ENCODE measurements at places on chromosomes 11 and 22.

- DNase-seq: no peak
These were observed 265.2 kb downstream of the KCNA4 start for GRCh38 chr11:29751618-29752017.

GRCh38 chr11:93724089-93724488 lies 17.2 kb downstream of the TAF1D start:
- DNase-seq: no peak

DNA sequence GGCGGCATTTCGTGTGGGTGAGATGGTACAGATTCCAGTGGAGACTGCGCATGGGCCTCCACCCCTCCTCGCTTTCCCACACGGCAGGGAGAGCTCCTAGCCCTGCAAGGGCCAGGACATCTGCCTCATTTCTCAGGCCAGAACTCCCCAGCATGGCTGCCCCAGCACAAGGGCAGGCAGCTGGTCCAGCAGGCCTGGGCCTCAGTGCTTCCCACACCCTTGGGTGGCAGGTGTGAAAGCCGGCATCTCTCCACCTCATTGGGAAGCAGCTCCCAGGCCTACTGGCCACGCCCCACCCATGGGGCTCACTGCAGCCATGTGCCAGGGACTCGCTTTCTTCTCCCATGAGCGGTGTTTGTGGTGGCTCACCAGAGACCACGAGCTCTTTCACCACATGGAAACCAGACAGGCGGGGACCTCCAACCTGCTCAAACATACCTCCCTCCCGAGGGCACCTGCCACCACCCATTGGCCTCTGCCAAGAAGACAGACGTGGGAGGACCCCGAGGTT lies 79.1 kb downstream of the NAT10 start:
- no peak for DNase-seq

DNA sequence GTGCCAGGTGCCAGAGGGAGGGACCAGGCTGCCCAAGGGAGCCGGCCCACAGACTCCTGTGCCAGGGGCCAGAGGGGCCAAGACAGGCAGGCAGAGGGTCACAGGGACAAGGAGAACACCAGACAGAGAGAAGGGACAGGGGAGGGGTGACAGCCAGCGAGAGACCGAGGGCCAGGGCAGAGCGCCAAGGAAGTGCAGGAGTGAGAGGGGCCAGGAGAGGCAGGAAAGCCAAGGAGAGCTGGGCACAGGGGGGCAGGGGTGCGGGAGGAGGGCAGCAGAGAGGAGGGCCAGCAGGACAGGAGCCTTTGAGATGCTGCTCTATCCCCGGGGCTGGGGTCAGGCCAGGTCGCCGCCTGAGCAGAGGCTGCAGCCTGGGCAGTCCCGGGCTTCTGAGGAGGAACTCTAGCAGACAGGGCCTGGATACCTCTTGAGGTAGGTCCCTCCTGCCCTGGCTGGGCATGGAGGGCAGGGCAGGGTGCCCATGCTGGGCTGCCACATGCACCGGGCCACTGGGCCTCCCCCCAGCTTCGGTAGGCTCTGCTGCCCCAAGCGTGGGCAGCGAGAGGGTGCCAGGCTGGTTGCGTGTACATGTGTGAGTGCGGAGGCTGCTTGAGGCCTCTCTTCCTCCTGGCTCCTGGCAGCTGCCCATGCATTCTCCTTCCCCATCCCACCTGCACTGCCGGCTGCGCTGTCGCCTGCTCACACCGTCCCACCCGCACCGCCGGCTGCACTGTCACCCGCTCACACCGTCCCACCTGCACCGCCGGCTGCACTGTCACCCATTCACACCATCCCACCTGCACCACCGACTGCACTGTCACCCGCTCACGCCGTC lies 12.2 kb downstream of the LSP1 start:
- DNase-seq: no peak

- no peak for DNase-seq
These were observed 21.1 kb downstream of the EIF3L start for GRCh38 chr22:37870273-37870672.

GRCh38 chr11:10499452-10499851 lies 41.5 kb downstream of the RNF141 start:
- DNase-seq: peak; percentile 23

- no peak for DNase-seq
These were observed 10.5 kb downstream of the EHD1 start for GRCh38 chr11:64867748-64868462.

DNA sequence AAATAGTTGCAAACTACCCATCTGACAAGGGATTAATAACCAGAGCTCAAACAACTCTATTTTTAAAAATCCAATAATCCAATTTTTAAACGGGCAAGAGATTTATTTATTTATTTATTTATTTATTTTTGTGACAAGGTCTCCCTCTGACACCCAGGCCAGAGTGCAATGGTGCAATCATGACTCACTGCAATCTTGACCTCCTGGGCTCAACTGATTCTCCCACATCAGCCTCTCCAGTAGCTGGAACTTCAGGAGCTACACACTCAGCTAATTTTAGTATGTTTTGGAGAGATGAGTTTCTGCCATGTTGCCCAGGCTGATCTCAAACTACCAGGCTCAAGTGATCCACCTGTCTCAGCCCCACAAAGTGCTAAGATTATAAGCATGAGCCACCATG lies 267.2 kb upstream of the BLID start:
- DNase-seq: no peak

DNA sequence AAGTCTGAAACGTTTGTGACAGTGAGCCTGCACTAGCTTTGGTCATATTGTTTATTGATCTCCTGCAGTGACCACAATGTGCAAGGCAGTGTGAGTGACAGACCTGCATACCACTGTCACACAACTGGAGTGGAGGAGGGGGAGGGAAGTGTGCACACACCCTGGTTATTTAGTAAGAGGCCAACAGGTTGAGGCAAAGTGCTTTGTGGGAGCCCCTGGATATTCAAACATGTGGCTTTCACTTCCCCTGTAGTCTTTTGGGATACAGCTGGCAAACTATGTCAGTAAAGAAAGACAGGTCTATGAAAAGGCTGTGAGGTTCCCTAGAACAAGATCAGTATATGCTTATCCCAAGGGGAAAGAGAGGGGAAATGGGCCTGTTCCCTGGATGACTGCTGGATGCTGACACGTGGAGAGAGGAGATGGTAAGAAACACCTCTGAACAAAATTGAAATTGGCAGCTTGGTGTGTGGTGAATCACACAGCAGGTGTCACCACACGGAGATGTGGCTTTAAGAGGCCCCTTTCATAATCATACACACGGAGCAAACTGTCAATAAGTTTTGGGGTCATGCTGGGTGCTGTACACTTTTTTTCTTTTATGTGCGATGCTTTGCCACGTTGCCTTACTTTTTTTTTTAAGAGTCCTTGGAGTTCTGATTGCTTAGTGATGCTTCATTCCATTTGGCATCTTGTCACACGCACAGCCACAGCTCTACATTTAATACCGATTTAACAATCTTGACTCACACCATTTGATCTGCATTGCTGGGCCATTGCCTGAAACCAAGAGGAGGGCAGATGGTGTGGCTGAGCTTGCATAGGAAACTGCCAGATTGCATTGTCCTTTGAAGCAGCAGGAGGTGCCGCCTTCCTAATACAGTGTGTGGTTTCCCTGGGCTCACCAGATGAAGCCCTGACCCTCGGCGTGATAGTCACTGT lies 11.3 kb downstream of the OSBP2 start:
- peak; percentile 87 for DNase-seq

- no peak for DNase-seq
These were observed 34.2 kb upstream of the NRIP3 start for GRCh38 chr11:9037963-9038362.

DNA sequence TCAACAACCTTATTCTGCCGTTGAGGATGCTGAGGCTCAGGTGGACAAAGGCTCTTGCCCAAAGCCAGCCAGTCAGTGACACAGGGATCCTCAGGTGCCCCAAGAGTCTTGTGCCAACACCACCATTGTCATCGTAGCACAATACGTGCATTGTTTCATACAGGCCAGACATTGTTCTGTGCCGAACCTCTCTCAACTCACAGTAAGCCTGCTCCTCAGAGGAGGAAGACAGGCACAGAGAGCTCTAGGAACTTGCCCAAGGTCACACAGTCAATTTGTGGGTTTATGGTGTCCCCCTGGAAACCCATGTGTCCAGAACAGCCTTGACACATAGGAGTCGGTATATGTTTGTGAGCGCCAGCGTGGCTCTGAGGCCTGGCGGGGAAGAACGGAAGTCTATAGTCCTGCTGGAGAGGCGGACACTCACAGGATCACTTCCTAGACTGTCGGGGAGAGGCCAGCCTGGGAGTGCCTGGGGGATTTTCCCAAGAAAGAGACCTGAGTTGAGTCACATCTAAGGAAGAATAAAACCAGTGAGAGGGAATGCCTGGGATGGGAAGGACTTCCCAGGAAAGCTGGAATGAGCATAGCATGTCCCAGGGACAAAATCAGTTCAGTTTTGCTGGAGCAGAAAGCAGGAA lies 20.2 kb downstream of the LIF start:
- no peak for DNase-seq

DNA sequence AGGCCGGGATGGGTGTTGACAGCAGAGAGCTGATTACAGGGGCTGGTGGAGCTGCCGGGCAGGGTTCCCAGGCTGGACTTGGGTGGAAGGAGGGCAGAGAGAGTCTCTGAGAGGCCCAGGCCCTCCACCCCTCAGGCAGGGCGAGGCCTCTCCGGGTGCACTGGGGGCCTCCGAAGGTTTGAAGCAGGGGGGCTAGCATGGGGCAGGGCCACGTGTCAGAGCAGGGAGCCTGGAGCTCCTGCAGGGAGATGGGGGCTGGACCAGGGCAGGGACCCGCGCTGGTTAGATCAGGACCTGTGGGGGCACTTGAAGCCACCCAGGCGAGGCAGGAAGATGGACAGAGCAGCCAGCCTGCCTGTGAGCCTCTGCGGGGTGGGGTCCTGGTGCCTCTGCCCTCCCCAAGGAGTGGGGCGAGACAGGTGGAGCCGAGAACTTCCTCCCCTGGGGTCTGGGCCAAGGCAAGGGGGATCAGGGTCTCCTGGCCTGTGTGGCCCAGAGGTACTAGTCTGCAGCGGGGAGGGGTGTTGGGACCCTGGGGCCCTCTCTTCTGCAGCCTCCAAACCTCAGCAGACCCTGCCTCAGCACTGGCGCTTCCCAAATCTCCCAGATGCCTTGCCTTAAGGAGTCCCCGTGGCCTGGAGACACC lies 911 bp downstream of the PANX2 start:
- no peak for DNase-seq

GRCh38 chr11:128157423-128158298 lies 429.7 kb downstream of the ETS1 start:
- no peak for DNase-seq

GRCh38 chr11:113729456-113729855 lies 23.3 kb upstream of the TMPRSS5 start:
- no peak for DNase-seq

- no peak for DNase-seq
These were observed 59.8 kb downstream of the NAV2 start for GRCh38 chr11:19772480-19772879.

DNA sequence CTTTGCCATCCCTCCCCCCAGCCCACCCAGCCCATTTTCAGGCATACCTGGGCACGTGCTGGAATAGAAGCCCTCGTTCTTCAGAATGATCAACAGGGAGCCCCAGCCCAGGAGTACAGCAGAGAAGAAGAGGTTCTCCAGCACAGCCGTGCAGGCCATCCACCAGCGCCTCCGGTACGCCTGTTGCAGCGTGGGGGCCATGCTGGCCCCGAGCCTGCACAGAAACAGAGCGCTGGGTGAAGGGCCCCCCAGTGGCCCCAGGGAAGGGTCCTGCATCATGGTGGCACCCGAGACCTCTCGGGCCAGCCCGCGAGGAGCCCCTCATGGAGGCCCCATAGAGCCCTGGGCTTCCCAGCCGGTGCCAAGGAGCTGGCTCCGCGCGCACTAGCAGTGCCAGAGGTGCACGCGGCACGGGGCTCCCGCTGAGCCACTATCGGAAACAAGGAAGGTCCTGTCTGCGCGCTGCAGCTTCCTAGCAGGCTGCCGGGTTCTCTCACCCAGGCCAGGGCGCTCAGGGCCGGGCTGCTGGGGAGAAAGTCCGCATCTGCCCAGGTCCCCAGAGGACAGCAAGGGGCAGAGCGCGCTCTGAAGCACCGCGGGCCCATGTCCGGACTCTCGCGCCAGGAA lies 1.5 kb downstream of the SLC43A1 start:
- no peak for DNase-seq

DNA sequence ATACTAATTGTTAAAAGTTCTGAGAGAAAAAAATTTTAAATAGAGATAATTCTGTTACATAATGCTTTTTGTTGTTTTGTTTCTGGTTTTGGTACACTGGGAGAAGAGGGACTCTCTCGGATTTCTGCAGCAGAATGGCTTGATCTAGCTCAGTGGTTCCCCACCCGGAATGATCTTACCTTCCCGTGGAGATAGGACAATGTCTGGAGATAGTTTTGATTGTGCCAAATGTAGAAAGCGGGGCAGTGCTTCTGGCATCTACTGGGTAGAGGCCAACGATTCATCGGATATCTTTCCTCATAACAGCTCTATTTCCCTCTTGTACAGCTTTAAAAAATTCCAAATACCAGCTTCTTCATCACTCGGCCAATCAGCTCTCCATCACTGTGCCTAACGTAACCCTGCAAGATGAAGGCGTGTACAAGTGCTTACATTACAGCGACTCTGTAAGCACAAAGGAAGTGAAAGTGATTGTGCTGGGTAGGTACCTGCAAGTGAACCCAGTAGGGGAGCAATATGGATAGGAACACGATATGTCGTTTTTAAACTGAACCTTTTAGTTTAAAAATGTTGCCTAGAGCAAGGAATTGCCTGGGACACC lies 13.2 kb downstream of the CRTAM start:
- no peak for DNase-seq

DNA sequence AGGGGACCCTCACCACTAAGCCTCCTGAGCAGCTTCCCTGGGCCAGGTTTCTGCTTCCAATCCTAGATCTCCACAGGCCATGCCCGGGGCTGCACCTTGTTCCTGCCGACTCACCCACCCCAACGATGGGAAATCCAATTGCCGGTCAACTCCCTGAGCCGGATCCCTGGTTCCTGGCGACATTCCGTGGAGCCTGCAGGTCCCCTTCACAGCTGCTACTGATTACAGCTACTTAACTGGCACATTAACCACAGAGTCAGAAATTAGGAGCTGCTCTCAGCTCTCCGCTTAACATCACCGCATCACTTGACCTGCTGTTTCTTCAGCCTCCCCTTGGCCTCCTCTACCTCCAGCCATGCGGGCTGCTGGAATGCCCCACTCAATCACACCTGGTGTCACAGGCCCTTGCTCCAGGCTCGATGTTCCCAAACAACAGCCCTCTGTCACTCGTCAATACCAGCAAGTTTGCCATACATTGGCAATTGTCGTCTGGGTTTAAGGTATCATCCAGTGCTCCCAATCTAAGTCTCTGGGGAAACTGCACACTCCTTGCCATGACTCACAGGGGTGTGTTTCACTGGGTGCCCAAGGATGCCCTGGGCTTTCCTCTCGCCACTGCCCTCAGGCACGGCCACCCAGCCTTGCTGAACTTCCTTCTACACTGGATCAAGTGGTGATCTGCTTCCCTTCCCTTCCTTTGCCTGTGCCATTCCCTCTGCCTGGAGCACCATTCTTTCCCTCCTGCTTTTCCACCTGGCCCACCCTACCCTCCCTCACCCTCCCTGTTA lies 181.0 kb downstream of the MN1 start:
- no peak for DNase-seq
